ENCODE measurements at places on chromosomes 6 and 20. TPM values are rescaled to one million over a fixed set of nuclear protein-coding genes. Genes with fewer than 3 reads are reported as not detected.

Gene OXT
- not detected for total RNA-seq

Gene EMILIN3
- not detected for total RNA-seq

Gene SLC16A10
- total RNA-seq, result 0.02 TPM

Gene AVP
- not detected for total RNA-seq

Gene VGLL2
- total RNA-seq, result not detected

Gene HLA-DPB1
- 0.66 TPM for total RNA-seq

Gene PIM1
- total RNA-seq, result 364 TPM

Gene GGTLC1
- not detected for total RNA-seq

Gene HUS1B
- total RNA-seq, result 1.0 TPM

Gene GMPR
- total RNA-seq, result 64.1 TPM

Gene RSPH4A
- total RNA-seq, result 0.11 TPM

Gene RIPK1
- 17.2 TPM for total RNA-seq

Gene KIAA1586
- total RNA-seq, result 29.1 TPM

Gene MICB
- 23.2 TPM for total RNA-seq

- DNase-seq, result no peak
Measured at GRCh38 chr6:73722318-73723060, 26.5 kb downstream of the CD109 start.

DNA sequence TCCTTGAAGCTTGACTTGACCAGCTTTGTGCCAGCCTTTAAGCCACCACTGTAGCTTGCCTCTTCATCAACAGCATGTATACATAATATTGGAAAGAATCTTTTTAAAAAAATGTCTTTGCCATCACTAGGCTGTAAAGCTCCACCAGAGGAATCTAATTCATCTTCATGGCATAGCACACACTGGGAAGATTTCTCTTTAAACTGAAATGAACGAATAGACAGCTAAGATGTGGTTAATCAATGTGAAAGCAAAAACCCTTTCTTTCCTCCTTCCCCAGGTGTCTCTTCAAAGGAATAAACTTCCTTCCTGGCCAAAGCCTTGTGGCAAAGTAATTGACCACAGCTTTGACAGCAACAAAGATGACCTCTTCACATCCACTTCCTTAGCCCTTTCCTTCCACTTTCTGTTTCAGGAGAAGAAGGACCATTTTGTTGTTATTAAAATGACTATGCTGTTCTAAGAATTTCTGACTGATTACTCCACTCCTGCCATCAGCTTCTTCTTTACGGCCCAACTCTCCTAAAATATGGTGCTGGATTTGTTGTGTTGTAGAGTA, 428.7 kb upstream of the SOX4 start:
- DNase-seq, result no peak

DNA sequence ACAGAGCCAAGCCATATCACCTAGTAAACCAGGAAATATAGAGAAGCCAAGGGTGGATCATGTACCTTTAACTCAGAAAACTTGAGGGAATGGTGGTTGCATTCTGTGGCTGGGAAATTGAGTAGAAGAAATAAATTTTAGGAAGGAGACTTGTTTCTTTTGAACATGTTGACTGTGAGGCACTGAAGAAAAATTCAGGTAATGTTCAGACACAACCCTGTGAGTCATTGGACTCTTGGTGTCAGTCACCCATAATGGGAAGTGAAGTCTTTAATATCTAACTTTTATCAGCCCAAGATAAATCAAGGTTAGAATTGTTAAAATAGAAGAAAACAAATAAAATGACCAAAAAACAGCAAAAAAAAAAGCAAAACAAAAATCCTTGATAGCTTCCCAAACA, 98.8 kb upstream of the GRIK2 start:
- DNase-seq, result no peak

DNA sequence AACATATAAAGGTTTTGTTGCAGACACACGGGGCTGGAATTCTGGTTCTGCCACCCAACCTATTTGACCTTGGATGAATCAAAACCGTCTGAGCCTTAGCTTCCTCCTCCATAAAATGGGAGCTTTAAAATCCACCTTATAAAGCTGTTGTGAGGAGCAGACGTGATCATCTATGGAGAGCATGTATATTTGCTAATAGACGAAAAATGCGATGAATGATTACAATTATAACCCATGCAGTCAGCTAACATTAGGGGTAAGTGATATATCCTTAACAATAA, 586 bp upstream of the NUP153 start:
- peak; percentile 30 for DNase-seq

GRCh38 chr20:20712004-20712473, 405 bp downstream of the RALGAPA2 start:
- no peak for DNase-seq

GRCh38 chr6:11229655-11230046, 2.8 kb downstream of the NEDD9 start:
- no peak for DNase-seq

DNA sequence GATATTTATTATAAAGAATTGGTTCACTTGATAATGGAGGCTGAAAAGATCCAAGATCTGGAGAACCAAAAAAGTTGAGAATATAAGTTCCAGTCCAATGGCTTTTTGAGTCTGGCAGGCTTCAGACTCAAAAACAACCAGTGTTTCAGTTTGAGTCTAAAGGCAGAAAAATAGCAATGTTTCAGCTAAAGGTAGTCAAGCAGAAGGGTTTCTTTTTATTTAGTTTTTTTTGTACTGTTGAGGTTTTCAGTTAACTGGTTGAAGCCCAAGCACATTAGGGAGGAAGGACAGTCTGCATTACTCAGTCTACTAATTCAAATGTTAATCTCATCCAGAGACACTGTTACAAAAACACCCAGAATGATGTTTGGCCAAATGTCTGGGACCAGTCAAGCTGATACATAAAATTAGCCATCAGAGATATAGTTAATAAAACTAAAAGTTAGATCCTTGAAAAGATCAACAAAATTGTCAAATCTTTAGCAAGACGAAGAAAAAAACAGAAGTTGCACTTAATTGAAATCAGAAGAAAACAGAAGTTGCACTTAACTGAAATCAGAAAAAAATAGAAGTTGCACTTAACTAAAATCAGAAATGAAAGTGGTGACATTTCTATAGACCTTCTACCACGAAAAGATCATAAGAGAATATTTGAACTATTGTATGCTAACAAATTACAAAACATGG, 980.3 kb upstream of the FLRT3 start:
- no peak for DNase-seq

DNA sequence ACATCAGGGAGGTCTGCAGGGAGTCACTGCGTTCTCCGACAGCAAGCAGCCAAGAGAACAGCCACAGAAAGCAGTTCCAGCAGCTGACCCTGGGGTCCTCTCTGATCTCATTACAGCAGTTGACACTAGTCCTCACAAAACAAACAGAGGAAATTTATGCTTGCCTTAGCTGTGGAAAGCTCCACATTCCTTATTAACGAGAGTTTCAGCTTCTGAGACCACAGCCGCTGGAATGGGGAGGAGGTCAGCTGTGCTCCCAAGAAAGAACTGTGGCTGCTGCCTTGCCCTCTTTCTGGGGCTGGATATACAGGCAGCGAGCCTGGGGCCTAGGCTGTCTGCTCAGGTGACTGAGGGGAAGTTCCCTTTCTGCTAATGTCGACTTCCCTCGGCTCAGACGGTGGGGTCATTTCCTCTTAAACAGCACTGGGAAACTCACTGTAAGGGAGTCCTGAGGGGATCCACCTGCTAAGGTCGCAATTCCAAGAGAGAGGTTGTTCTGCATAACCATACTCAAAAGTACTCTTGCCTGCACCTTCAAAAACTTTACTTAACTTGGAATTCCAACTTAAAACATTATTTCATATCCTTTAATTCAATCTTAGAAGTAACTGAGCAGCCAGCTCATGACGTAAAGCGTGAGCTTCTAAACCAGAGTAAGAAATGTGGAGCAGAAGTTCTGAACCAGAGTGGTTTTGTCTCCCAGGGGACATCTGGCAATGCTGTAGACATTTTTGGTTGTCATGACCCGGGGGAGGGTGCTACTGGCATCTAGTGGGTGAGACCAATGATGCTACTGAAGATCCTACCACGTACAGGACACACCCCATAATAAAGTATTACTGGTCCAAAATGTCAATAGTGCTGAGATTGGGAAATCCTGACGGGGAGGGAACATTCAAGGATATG, 80.3 kb downstream of the BACH2 start:
- DNase-seq, result no peak

GRCh38 chr20:53138454-53139262, 166.5 kb downstream of the TSHZ2 start:
- no peak for DNase-seq

GRCh38 chr20:21340991-21341697, 38.0 kb downstream of the XRN2 start:
- DNase-seq, result no peak

- no peak for DNase-seq
Measured at GRCh38 chr20:5973971-5974370, 23.5 kb downstream of the MCM8 start.

GRCh38 chr6:3421791-3422434, 34.9 kb downstream of the SLC22A23 start:
- DNase-seq, result peak; percentile 62

- DNase-seq, result no peak
Measured at GRCh38 chr6:80464901-80465300, 358.4 kb downstream of the BCKDHB start.

DNA sequence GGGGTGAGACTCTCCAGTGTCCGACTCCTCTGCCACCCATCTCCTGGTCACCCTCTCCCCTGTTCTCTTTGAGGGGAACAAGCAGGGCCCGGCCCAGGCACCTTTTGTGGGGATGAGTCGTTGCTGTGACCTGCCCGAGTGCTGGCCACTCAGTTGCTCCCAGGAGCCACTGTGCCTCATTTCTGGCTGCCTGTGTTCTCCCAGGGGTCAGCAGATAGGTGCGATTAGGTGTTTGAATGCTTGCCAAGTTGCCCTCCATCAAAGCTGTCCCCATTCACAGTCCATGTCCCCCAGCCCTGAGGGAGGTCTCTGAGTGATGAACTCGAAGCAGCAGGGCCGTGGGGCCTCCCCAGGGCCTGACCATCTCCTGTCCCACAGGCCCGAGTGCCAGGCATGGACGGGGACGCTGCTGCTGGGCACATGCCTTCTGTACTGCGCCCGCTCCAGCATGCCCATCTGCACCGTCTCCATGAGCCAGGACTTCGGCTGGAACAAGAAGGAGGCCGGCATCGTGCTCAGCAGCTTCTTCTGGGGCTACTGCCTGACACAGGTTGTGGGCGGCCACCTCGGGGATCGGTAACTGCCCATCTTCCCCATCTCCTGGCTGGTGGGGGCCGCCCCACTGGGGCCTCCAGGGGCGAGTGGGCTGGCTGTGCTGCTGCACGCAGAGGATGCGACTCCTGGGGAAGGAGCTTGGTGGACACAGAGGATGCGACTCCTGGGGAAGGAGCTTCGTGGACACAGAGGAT, 4.1 kb downstream of the SLC17A9 start:
- DNase-seq, result no peak

GRCh38 chr6:130839379-130839778, 12.2 kb downstream of the SMLR1 start:
- DNase-seq, result no peak

- no peak for DNase-seq
Measured at GRCh38 chr6:150622941-150623874, 23.5 kb downstream of the PLEKHG1 start.

DNA sequence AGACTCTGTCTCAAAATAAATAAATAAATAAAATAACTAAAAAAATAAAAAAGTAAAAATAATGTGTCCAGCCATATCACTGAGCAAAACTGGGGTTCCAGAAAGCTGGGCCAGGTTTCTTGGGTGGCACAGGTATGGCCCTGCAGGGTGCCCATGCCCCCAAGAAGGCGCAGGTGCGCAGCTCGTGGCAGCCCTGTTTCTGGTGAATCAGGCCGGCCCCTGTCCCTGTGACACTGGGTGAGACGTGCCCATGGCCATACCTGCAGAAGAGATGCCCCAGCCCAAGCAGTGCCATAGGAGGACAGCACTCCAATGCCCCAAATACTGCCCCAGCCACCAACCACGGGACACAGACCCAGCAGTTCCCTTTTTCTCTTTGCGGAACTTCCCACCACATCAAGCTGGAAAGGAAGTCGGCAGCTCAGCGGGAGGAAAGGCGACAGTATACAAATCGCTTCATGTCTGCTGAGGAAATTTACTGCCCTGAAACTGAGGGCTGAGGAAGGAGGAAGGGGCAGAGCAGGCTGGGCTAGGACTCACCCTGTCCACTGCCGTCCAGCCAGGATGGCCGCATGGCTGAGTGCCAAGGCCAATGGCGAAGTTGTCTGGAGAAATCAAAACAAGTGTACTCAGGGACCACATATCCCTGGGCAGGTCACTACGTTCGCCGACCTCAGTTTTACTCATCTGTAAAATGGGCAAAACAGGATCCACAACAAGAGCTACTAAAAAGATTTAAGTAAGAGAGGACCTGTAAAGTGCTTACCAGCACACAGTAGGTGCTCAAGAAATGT, 55.4 kb downstream of the PREX1 start:
- DNase-seq, result no peak

GRCh38 chr6:14294270-14294951, 176.8 kb downstream of the CD83 start:
- no peak for DNase-seq

DNA sequence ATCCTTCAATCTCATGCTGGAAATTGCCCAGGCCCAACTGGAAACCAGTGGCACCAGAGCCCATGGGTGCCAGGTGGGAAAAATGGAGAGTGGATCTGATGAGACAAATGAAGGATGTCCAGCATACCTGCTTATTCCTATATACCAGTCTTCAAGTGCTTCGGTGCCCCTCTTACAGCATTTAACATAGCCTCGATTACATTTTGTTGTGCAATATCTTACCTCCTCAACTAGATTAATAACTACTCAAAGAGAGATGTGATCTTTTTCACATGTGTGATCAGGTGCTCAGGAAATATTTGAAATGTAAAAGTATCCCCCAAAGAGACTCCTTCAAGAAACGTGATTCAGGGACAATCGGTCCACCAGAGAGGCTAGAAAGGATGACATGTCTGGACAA, 4.8 kb upstream of the ANKRD66 start:
- DNase-seq, result no peak

DNA sequence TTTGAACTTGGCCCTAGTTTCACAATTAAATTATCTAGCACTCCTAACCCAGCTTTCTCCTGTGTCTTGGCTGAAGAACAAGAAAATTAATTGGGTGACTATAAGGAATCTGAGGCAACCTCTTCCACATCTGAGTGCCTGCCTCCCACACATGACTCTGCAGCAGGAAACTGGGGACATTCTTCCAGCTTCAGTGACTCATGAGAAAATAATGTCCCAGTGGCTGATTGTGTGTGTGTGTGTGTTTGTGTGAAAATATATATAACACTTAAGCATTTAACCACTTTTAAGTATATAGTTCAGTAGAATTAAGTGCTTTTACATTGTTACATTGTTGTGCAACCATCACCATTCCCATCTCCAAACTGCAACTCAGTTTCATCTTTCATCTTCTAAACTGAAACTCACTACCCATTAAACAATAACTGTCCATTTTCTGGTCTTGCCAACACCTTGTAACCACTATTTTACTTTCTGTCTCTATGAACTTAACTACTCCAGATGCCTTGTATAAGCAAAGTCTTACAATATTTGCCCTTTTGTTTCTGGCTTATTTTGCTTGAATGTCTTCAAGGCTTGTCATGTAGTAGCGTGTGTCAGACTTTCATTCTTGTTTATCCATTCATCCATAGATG, 8.7 kb downstream of the TRIM38 start:
- peak; percentile 87 for DNase-seq

- DNase-seq, result no peak
Measured at GRCh38 chr6:113352029-113352801, 504.9 kb upstream of the MARCKS start.

Data from K562 (cell line).